Colonic mucosa (tissue), 4 donors: ENCODE measurements at places on chromosomes 5 and 9. TPM values are rescaled to one million over a fixed set of nuclear protein-coding genes. Genes with fewer than 3 reads are reported as not detected.

- no peaks in the 10 kb centered on the region for H3K4me1 ChIP-seq
- no peak for DNase-seq
- no peaks in the 10 kb centered on the region for H3K27me3 ChIP-seq
- H3K36me3 ChIP-seq = no peaks in the 10 kb centered on the region
Measured at GRCh38 chr5:96962540-96962991, 26.7 kb downstream of the LNPEP start.

DNA sequence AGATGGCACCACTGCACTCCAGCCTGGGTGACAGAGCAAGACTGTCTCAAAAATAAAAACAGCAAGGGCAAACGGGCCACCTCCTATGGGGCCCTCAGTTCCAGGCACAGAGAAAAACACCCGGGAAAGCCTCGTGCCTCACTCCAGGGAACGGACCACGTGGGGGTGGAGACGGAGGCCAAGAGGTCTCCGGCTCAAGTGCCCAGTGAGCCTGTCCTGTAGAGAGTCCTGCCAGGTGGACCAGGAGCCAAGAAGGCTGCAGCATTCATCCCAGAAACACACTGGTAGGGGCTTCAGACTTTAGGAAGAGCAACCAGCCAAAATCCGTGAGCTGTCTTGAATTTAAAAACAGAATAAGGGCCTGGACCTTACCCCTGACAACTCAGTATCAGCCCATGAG, 63.8 kb downstream of the C5orf15 start:
- no peaks in the 10 kb centered on the region for H3K4me1 ChIP-seq
- no peak for DNase-seq
- H3K27ac ChIP-seq = no peak overlapping the region

- no peak overlapping the region for H3K27ac ChIP-seq
- no peaks in the 10 kb centered on the region for H3K36me3 ChIP-seq
Measured at GRCh38 chr9:79621916-79622575, 50.3 kb downstream of the TLE4 start.

DNA sequence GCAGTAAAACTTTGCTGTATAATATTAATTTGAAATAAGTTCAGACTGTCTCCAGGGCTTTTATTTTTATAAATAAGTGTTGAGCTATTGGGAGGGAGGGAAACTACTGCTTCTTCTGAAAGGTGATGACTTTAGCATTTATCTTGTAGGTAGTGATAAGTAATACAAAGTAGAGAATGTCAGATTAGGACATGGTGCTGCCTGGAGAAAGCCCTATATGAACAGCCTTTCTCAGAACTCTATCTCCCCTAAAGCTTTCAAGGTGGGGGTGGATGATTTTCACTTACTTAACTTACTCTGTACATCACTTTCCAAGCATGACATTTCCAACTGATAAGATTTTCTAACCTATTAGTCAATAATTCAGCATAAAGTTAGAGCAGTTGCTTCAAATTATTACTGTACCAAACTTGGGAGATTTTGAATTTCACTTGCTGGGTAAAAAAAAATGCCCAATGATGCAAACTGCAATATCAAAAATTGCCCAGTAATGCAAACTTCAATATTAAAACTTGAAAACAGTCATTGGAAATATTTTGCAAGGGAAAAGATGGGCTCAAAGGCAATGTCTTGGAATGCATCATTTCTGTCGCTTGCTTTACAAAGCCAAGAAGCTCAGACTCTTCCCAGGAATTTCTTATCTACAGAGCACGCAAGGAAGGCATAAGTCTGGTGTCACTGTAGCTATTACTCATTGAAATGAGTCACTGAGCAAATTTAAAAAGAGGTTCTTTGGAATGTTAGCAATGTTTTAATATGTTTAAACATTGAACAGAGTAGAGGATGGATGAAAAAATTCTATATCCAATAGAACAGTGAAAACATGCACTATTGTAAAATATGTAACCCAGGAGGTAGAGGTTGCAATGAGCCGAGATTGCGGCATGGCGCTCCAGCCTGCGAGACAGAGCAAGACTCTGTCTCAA, 569.5 kb downstream of the PSAT1 start:
- H3K4me3 ChIP-seq = no peak overlapping the region
- no peaks in the 10 kb centered on the region for H3K4me1 ChIP-seq
- no peak for DNase-seq
- no peaks in the 10 kb centered on the region for H3K27me3 ChIP-seq

Gene PCDHGA8
- 0.17 TPM for total RNA-seq

Gene FLT4
- total RNA-seq = 3.1 TPM

Gene DAB2IP
- total RNA-seq = 130 TPM

- no peaks in the 10 kb centered on the region for H3K4me1 ChIP-seq
- H3K4me3 ChIP-seq = no peak overlapping the region
- no peaks in the 10 kb centered on the region for H3K27me3 ChIP-seq
- DNase-seq = no peak
Measured at GRCh38 chr5:1736889-1737711, 62.5 kb downstream of the MRPL36 start.
